ENCODE measurements at places on chromosomes 2 and 18.

GRCh38 chr18:79844999-79845563, 47.3 kb downstream of the KCNG2 start:
- DNase-seq: no peak

DNA sequence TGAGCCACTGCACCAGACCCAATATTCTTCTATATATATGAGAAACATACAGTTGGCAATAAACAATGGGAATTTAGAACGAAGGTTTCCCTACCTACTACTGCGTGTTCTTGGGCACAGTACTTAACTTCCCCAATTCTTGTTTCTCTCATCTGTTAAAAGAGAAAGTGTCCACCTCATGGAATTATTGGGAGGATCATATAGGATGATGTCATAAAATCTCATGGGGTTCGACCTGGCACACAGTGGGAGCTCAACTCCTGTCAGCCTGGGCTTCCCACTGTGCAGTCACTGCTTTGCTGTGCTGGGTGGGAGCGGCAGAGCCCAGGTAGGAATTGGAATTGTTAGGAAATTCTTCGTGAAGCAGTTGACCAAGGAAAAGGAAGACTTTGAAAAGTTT, 203.3 kb downstream of the SH3BP4 start:
- DNase-seq: no peak

DNA sequence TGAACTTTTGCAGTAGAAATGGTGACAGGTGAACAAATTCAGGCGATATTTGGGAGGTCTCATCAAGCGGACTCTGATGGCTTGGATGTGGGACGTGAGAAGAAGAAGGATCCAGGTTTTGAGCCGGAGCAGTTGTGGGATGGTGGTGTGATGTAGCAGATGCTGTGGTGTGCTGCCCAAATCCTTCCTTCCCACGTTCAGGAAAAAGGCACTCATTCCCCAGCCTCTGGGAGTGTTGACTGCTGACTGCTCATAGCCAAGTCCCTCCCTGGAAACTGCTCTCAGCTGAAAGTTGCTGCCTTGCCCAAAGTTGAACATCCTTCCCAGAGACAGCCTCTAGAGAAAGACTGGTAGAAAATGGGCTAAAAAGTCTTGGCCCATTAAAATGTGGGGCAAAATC, 890.3 kb upstream of the ACVR2A start:
- DNase-seq: no peak

DNA sequence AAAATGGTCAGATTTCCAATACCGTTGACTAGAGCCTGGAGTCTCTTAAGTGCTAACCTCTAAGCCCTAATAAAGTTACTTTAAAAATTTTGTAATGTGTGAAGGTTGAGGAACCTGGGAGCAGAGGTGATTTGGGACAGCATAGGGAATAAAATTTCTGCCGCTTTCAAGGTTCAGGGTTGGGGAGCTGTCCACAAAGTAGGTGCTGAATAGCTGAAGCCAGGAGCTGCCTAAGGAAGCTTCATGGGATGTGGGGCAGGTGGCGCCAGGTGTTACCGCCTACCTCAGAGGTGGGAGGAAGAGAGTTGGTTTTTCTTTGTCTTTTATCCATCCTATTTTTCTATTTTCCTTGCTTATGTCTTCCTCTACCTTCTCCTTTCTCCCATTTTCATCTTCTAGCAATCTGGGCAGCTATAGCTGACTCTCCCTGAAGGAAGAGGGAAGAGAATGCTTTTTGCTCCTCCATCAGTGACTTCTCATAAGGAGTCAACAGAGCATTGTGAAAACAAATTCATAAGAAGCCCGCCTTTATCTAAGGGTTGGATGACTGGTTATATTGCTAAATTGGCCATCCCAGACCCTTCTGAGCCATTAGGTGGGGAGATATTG, 178.7 kb downstream of the CLIP4 start:
- DNase-seq: no peak

DNA sequence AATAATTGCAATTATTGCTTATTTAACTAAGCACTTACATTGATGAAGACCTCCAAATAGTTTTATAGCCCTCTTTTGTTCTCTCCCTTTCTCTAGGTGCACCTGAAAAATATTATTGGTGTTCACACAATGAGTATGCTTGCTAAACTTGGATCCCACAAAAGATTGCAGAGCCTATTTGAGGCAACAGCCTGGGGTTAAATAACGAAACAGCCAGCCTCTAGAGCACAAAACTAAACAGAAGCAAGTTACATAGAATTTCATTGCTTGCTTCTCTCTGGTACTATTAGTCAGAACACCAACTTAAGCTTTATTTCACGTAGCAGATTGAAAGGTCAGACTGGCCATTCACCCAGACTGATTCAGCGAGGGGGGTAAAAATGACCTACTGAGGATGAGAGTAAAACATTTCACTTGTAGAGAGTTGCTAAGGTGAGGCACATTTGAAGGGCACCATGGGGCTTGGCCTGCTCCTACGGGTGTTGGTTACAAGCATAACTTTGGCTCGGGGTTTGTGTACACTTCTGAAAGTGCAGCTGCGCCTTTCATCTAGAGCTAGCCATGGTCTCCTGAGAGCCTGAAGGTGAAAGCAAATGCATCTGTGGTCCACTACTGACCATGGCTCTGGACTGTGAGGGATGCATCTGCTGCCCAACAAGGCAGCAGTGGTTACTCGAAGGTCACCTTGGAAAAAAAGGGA, 225.1 kb upstream of the LRRTM1 start:
- DNase-seq: no peak

GRCh38 chr2:156470975-156471583, 34.9 kb downstream of the GPD2 start:
- DNase-seq: no peak

DNA sequence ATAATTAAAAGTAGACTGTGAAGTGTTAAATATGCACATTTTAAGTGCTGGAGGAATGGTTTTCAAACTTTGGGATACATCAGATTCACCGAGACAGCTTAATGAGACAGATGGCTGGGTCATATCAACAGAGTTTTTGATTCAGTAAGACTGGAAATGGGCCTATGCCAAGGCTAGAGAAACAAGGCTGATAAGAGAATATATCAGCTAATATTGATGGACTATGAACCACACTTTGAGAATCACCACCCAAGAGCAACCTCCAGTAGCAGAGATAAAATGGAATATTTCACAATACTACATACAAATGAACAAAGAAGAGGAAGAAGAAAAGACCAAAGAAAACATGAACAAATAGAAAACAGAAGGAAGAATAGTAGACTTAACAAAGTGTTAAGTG, 450.2 kb upstream of the KLHL29 start:
- no peak for DNase-seq
